ENCODE measurements at places on chromosomes 3 and 15.

GRCh38 chr3:77186728-77187127 is 146.8 kb downstream of the ROBO2 start:
- no peaks in the 10 kb centered on the region for H3K36me3 ChIP-seq
- H3K27me3 ChIP-seq: no peaks in the 10 kb centered on the region
- no peak overlapping the region for H3K4me3 ChIP-seq
- H3K4me1 ChIP-seq: peaks cover 29% of the 10 kb centered on the region
- peak; percentile 7 for DNase-seq
- H3K27ac ChIP-seq: no peak overlapping the region

DNA sequence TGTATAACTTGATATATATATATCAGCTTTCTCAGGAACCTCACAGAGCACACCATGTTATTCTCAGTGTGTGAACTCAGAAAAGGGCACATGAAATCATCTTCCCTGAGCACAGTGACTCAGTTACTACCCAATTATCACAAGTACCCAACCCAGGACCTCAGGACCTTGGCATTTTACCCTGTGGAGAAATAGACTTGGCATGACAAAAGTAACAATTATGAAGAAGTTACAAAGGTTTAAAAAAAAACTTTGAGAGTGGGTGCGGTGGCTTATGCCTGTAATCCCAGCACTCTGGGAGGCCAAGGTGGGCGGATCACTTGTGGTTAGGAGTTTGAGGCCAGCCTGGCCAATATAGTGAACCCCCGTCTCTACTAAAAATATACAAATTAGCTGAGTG is 52.4 kb downstream of the ONECUT1 start:
- no peak for DNase-seq
- no peaks in the 10 kb centered on the region for H3K4me1 ChIP-seq
- H3K27ac ChIP-seq: no peak overlapping the region
- H3K36me3 ChIP-seq: no peaks in the 10 kb centered on the region
- H3K27me3 ChIP-seq: no peaks in the 10 kb centered on the region

GRCh38 chr3:179265875-179266274 is 15.0 kb upstream of the KCNMB3 start:
- no peaks in the 10 kb centered on the region for H3K27me3 ChIP-seq
- H3K4me1 ChIP-seq: peaks cover 5% of the 10 kb centered on the region
- no peak overlapping the region for H3K4me3 ChIP-seq
- no peak for DNase-seq
- no peak overlapping the region for H3K27ac ChIP-seq

- no peak overlapping the region for H3K27ac ChIP-seq
- no peak for DNase-seq
- H3K36me3 ChIP-seq: no peaks in the 10 kb centered on the region
- no peaks in the 10 kb centered on the region for H3K27me3 ChIP-seq
- H3K4me1 ChIP-seq: no peaks in the 10 kb centered on the region
- no peak overlapping the region for H3K4me3 ChIP-seq
Measured at GRCh38 chr3:158936530-158937113, 134.8 kb downstream of the MFSD1 start.

DNA sequence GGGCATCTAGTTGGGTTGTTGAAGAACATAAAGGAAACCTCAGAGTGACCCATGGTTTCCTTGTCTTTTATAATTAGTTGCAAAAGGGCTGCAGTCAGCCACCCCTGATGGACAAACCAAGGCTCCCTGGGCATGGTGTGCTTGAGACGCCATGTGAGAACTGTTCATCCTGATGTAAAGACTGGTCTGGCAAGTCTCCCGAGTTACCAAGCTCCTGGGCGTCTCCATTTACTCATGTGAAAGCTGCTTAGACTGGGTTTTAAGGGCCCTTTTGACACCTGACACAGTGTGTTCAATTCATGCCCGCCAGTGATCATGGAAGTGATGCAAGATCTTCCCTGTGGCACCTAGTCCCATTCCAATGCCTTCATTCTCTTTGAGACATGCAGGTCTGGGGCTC is 49.4 kb downstream of the GRK7 start:
- no peak for DNase-seq
- H3K4me1 ChIP-seq: no peaks in the 10 kb centered on the region
- H3K27ac ChIP-seq: no peak overlapping the region
- no peaks in the 10 kb centered on the region for H3K36me3 ChIP-seq
- H3K4me3 ChIP-seq: no peak overlapping the region

DNA sequence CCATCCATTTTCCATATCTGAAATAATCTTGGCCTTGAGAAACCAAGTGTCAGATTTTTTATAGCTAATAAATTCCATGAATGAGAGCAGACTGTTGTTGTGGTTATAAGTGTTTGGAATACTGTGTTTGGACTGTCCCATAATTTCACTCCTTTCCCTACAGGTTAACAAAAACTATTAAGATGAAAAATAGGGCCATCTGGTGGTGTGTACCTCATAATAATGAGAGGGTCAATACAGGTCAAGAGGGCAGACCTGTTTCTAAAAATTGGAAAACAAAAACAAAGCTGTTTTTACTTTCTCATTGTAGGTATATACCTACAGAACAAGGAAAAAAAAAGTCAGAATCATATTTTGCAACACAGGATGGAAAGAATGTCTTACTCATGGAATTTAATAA is 553.8 kb upstream of the SGO1 start:
- H3K36me3 ChIP-seq: no peaks in the 10 kb centered on the region
- peaks cover 3% of the 10 kb centered on the region for H3K4me1 ChIP-seq
- H3K4me3 ChIP-seq: no peak overlapping the region
- H3K27ac ChIP-seq: no peak overlapping the region

DNA sequence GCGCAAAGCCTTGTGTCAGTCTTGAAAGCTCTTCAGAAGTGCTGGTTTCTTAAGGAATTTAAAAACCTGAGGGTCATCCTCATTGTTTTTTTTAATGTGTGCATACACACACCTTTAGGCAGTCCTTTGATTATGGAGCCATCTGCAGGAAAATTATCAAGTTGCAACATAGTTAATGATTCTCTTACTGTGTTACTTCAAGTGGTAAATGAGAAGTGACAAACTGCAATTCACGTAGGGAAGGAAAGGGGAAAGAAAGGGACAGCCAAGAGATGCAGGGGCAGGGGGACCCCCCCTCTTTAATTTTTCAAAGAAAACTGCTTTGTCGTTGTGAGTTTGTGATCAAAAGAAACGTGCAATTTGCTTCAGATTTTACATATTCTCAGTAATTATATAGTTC is 162.4 kb upstream of the CGNL1 start:
- H3K27ac ChIP-seq: no peak overlapping the region
- H3K4me3 ChIP-seq: no peak overlapping the region
- H3K4me1 ChIP-seq: peaks cover 37% of the 10 kb centered on the region
- no peaks in the 10 kb centered on the region for H3K27me3 ChIP-seq
- DNase-seq: peak; percentile 77

GRCh38 chr3:101643009-101643844 is 33.7 kb downstream of the ZBTB11 start:
- H3K27ac ChIP-seq: no peak overlapping the region
- H3K36me3 ChIP-seq: peaks cover 1% of the 10 kb centered on the region
- no peaks in the 10 kb centered on the region for H3K4me1 ChIP-seq
- no peak for DNase-seq
- no peaks in the 10 kb centered on the region for H3K27me3 ChIP-seq
- H3K4me3 ChIP-seq: no peak overlapping the region

DNA sequence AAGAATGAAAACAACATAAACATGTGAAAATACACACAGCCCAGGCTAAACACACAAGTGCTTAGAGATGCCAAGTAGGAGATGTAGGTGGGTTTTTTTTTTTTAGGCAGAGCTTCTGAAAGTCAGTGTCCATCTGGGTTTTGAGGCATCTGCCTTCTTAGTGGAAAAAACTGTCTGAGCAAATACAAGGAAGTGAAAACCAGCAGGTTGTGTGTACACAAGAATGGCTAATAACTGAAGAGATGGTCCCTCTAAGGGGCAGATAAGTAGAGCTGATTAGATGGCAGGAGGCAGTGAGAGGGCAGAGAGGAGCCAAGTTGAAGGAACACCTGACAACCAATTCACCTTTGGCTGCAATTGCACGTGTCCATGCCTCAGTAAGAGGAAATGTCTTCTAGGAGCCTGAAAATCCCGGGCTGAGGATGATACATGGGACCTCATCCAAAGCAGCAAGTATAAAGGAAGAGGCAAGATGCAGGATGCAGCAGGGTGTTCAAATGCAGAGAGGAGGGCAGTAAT is 34.9 kb downstream of the CYP19A1 start:
- H3K4me3 ChIP-seq: no peak overlapping the region
- DNase-seq: no peak
- H3K27ac ChIP-seq: peak overlapping the region; percentile 65
- peaks cover 26% of the 10 kb centered on the region for H3K4me1 ChIP-seq

GRCh38 chr3:168544097-168544957 is 448.6 kb upstream of the GOLIM4 start:
- DNase-seq: peak; percentile 1
- H3K4me3 ChIP-seq: no peak overlapping the region
- peak overlapping the region; percentile 78 for H3K27ac ChIP-seq
- H3K36me3 ChIP-seq: no peaks in the 10 kb centered on the region
- H3K27me3 ChIP-seq: no peaks in the 10 kb centered on the region

DNA sequence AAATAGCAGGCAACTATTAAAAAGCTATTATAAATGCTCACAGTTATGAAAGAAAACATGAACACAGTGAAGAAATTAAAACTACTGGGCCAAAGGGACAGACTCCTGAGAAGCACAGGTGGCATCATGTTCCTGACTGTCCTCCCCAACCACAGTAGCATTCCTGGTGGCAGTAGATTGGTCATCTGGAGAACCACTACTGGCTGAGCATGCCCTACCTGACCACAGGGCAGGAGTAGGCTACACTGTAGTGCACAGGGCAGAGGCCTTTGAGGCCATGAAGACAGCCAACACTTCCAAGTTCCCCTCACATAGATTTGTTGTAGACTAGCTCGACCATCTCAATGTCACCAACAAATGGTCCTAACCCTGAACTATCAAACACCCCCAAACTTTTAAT is 49.2 kb downstream of the NBEAL2 start:
- no peak overlapping the region for H3K4me3 ChIP-seq
- H3K36me3 ChIP-seq: peaks cover 3% of the 10 kb centered on the region
- no peaks in the 10 kb centered on the region for H3K27me3 ChIP-seq
- peak overlapping the region; percentile 87 for H3K27ac ChIP-seq
- peaks cover 9% of the 10 kb centered on the region for H3K4me1 ChIP-seq

- no peaks in the 10 kb centered on the region for H3K27me3 ChIP-seq
- no peak for DNase-seq
- H3K4me3 ChIP-seq: peak overlapping the region; percentile 21
- no peak overlapping the region for H3K27ac ChIP-seq
- no peaks in the 10 kb centered on the region for H3K4me1 ChIP-seq
Measured at GRCh38 chr15:57306944-57307411, 69.3 kb upstream of the CGNL1 start.

DNA sequence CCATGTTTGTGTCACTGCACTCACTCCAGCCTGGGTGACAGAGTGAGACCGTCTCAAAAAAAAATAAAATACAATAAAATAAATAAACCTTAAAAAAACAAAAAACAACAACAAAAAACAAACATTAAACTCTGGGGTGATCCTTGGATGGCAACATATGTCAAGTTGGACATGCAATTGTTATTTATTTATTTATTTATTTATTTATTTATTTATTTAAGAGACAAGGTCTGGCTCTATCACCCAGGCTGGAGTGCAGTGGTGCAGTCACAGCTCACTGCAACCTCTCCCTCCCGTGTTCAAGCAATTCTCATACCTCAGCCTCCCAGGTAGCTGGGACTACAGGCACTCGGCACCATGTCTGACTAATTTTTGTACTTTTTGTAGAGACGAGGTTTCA is 275.5 kb downstream of the VPS13C start:
- H3K4me1 ChIP-seq: peaks cover 2% of the 10 kb centered on the region
- peaks cover 3% of the 10 kb centered on the region for H3K27me3 ChIP-seq
- H3K4me3 ChIP-seq: no peak overlapping the region
- H3K27ac ChIP-seq: no peak overlapping the region
- DNase-seq: no peak

- no peaks in the 10 kb centered on the region for H3K27me3 ChIP-seq
- DNase-seq: no peak
- no peaks in the 10 kb centered on the region for H3K36me3 ChIP-seq
- no peak overlapping the region for H3K4me3 ChIP-seq
- H3K27ac ChIP-seq: no peak overlapping the region
Measured at GRCh38 chr3:27533718-27534573, 49.8 kb upstream of the SLC4A7 start.

DNA sequence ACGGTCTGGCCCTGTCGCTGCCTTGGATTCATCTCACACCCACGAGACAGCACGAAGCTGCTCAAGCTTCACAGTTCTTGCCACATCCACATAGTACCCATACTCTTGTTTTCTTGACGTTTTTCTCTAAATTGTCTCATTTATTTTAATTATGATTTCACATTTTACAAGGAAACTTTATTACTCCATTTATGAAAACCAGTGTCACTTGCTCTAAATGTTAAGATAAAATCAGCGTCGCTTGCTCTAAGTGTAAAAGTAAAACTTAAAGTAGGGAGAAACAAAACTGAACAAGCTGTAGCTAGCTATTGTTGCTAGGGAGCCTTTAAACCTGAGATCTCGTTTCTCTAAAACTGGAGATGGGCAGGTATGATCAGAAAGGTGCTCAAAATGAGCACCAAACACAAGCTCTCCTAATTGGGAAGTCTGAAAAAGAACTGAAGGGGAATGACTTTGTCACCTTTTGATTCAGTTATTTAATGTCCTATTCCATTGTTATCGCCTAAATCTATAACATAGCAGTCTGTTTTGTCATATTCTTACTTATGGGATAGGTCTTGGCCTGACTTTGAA is 680 bp downstream of the IFT122 start:
- H3K4me1 ChIP-seq: peaks cover 27% of the 10 kb centered on the region
- H3K36me3 ChIP-seq: peaks cover 13% of the 10 kb centered on the region
- H3K27ac ChIP-seq: peak overlapping the region; percentile 91
- no peak for DNase-seq

DNA sequence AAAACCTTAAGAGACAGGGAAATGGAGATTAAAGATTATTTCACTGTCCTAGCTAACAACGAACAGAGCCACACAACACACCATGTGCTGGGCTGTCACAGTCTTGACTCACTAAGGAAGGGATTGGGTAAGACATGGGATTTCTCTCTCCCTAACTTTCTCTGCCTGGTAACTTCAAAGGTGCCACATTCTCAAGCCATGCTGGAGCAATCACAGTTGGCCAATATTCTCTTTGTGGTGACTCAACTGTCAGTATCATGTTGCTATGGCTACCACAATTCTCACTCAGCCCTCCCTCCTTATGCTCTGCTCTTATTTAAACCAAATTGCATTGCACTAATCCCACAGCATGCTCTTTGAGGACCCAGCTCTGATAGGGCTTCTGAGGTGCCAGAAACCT is 74.0 kb downstream of the OXNAD1 start:
- H3K4me1 ChIP-seq: peaks cover 6% of the 10 kb centered on the region
- H3K36me3 ChIP-seq: no peaks in the 10 kb centered on the region
- H3K27me3 ChIP-seq: no peaks in the 10 kb centered on the region
- H3K4me3 ChIP-seq: no peak overlapping the region
- DNase-seq: peak; percentile 96
- H3K27ac ChIP-seq: no peak overlapping the region

DNA sequence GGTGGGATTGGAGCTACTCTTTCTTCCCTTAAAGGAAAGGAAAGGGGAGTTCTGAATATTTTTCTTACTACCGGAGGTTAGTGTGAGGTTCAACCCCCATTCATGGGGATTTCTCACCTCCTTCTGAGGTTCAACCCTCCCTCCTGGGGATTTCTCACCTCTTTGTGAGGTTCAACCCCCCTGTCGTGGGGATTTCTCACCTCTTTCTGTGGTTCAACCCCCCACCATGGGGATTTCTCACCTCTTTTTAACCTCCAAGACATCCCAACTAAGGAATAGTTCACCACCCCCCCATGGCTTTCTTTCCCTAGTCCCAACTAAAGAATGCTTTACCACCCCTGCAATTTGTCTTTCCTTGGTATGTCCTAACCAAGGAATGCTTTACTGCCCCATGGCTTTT is 520.3 kb downstream of the EDEM1 start:
- no peaks in the 10 kb centered on the region for H3K36me3 ChIP-seq
- H3K4me3 ChIP-seq: no peak overlapping the region
- no peak for DNase-seq
- H3K4me1 ChIP-seq: no peaks in the 10 kb centered on the region
- no peaks in the 10 kb centered on the region for H3K27me3 ChIP-seq
